ENCODE measurements at places on chromosomes 5 and 9.

DNA sequence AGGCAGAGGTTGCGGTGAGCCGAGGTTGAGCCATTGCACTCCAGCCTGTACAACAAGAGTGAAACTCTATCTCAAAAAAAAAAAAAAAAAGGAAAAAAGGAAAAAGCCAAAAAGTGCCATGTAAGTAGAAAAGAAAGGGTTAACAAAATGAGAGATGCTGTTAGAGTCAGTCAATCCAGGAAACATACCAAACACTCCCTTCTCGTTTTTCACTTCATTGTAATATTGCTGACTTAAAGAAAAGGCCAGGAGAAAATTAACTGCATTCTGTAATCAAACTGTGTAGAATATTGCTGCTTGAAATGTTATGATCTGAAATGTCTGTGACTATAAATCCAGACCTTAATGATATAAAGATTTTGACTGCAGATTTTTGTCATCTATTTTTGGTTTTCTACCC lies 379.1 kb downstream of the ENC1 start:
- DNase-seq: no peak

DNA sequence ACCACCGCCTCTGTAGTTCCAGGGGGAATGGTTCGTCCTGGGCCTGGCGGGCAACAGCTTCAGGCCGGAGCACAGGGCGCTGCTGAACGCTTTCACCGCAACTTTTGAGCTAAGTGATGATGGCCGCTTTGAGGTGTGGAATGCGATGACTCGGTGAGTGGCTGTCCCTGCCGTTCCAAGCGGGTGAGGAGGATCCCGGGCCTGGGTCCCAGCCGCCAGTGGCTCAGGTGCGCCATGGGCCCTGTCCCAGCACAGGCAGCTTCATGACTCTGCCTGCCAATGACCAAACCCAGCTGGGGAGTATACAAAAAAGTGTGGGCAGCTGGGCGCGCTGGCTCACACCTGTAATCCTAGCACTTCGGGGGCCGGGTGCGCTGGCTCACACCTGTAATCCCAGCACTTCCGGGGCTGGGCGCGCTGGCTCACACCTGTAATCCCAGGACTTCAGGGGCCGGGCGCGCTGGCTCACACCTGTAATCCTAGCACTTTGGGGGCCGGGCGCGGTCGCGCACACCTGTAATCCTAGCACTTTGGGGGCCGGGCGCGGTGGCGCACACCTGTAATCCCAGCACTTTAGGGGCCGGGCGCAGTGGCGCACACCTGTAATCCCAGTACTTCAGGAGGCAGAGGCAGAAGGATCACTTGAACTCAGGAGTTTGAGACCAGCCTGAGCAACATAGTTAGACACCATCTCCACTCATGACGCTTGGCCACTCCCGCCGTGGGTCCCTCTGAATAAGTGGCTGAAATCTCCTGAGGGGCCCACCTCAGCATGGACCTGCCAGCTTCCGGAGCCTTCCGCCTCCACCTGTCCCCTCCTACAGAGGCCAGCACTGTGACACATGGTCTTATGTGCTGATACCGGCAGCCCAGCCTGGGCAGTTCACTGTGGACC lies 1.1 kb downstream of the LCN12 start:
- no peak for DNase-seq

- no peak for DNase-seq
These were observed 563.9 kb upstream of the CLINT1 start for GRCh38 chr5:158422653-158423515.

GRCh38 chr5:148848393-148849031 lies 22.1 kb downstream of the ADRB2 start:
- no peak for DNase-seq

GRCh38 chr5:83785176-83785668 lies 64.6 kb upstream of the HAPLN1 start:
- no peak for DNase-seq

- DNase-seq: no peak
These were observed 17.1 kb upstream of the NRARP start for GRCh38 chr9:137319011-137319738.

DNA sequence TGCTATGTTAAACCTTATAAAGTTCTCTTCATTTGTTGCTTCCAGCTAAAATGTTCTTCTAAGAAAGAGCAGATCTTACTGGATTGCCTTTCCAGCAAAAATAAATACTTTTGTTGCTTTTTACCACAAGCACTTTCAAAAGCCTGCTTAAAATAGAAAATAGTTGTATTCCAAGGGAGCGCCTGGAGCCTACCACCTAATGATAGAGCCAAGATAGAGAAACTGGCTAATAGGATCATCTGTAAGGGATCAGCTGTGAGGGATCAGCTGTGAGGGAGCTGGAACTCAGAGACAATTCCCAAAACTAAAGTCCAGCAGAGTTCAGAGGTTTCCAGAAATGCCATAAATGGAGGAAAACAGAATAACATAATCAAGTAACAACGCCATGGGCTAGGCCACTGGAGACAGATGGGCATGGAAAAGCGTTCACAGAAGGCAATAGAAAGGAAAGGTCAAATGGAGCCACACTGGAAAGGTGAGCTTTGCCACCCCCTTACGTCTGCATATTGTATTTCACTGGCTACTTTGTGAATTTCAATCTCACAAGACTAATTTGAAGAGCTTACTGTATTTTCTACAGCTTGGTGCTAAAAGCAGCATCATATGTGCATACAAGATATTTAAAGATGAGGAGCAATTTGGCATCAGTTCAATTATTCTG lies 140.6 kb upstream of the TLE4 start:
- no peak for DNase-seq

DNA sequence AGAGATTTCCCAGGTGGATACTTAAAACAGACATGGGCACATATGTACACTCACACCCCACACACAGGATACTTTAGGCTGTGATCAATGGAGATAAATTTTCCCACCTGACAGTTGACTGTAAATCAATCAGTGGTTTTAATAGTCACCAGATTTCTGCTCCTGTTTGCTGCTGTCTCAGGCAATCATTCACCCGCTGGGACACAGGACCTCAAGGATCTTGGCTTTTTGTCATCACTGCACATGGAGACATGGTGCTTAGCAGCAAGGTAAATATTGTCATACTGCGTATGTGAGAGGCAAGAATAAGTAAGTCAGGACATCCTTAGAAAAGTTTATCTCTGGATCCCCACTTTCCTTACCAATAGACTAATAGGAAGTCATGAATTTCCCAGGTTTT lies 60.8 kb upstream of the KLF9 start:
- no peak for DNase-seq

DNA sequence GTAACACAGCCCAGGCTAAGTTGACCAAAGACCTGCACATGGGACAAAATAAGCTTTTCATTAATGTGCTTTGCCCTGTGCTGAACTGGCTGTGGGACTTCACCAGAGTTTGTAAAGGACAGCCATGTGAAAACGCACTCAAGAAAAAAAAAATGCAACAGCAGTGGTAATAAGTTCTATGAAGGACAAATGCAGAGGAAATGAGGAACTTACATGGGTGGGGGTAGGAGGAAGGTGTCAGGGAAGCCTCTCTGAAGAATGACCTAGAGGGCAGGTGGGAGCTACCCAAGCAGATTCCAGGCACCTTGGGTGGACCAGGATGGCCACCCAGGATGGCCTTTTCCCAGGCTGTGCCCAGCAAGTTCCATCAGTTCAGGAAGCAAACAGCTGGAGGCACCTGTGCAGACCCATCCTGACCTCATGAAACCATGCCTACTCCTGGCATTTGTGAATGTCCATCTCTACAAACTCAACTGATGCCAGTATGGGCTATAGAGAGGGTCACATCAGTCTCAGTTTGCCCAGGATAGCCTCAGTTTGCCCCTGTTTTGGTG lies 6.7 kb upstream of the PHF2 start:
- DNase-seq: no peak

- peak; percentile 84 for DNase-seq
These were observed 19.8 kb downstream of the CORO2A start for GRCh38 chr9:98172604-98173003.

DNA sequence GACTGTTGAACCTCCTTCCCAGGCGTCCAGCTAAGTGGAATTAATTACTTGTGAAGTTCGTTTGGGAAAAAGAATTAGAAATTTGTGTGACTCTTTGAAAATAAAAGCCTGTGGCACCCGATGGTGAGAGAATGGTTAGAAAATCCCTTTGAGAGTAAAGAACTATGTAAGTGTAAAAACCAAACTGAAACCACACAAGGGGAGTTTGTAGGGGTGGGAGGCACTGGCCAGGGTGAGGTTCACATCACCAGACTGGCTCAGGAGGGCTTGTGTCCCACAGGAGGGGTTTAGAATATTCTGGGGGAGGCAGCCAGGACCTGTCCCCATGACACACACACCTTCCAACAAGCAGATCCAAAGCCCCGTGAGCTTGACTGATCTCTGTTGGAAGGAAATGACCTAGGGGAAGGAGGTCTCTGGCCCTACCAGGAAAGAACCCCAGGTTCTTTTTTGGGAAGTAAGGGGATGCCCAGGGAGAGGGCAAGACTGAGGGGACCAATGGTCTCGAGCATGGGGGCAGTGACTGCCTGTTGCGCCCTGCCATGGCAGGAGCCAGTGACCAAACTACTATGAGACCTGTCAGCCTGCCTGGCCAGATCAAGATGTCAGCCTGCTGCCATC lies 4.3 kb downstream of the SPATA24 start:
- no peak for DNase-seq

Measured in NCI-H774 (cell line).